ENCODE measurements at places on chromosomes 2 and 18.
A peak's percentile ranks its signal among the peaks of the same experiment; 100 is the strongest.

DNA sequence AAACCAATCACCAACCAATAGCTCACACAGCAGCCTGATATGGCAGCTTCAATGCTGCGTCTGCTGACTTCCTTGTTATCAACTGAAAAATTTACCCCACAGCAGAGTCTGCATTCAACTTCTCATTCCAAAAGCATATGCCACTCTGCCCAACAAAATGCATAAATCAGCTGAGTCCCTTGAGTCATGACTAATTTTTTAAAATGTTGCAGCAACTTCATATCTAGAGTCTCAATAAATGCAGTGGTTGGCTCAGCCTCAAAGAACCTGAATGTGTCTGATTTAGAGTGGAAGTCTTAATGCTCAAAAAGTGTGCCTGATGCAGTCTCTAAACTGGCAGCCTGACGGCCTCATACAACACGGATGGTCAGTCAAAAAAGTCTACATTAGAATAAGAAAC, 46.5 kb downstream of the FARSB start:
- DNase-seq: no peak

GRCh38 chr2:38432820-38433606, 55.9 kb upstream of the ATL2 start:
- no peak for DNase-seq

DNA sequence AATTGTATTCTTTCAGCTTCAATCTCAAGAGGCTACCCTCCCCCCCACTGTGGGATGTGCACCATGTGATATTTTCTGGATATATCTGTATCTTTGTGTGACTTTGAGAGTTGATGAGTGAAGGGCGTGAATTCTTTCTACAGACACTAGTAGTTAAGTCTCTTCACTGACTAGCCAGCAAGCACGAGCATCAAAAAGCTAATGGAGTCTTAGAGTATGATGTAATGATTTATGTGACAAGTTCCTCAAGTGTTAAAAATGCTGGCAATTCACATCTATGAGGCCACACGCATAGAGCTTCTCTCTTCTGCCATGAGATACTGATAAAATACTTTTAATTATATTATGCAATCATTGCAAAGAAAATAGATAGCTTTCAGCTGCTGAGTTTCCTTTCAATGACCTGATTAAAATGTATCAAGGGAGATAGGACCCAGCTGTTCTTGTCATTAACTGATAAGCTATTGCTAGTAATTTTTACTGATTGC, 304.8 kb downstream of the TRIB2 start:
- DNase-seq: no peak

DNA sequence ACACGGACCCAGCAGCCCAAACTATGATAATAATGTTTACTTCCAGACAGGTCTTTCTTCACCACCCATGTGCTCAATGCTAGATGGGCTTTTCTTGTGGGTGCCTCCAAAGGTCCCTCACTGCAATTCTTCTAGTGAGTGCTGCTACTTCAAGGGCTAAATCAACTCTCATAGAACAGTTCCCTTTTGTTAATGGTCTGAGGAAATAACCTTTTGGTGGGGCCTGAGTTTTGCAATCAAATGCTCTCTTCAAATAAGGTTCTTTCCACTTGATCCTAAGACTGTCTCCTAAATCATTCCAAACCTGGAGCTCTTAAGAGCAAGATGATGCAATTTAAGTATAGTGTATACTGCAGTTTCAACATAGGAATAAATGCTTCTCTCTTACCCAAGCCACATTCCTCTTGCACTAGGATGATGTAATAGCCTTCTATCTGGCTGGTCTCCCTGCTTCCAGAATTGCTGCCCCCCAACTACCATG, 6.0 kb downstream of the NEMP2 start:
- DNase-seq: no peak

GRCh38 chr2:170022692-170023091, 155.3 kb upstream of the MYO3B start:
- DNase-seq: no peak

GRCh38 chr18:34031810-34032209, 192.9 kb downstream of the NOL4 start:
- no peak for DNase-seq

GRCh38 chr2:220353897-220354296, 726.5 kb downstream of the SLC4A3 start:
- no peak for DNase-seq

DNA sequence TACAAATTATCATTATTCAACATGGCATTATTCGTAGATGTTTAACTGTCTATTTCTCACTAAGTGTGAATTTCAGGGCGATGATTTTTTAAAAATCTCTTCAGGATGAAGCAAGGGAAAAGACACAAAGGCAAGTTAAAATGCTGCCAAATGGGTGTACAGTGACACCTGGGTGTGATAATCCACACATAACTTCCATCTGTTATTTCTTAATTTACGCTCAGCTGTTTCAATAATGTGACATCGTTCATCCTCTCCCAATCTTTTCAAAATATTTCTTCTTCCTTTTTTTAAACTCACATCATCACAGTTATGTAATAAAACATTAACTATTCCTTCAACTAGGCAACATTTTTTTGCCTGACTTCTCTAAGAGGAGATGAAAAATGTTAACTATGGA, 10.6 kb downstream of the PDE1A start:
- no peak for DNase-seq

DNA sequence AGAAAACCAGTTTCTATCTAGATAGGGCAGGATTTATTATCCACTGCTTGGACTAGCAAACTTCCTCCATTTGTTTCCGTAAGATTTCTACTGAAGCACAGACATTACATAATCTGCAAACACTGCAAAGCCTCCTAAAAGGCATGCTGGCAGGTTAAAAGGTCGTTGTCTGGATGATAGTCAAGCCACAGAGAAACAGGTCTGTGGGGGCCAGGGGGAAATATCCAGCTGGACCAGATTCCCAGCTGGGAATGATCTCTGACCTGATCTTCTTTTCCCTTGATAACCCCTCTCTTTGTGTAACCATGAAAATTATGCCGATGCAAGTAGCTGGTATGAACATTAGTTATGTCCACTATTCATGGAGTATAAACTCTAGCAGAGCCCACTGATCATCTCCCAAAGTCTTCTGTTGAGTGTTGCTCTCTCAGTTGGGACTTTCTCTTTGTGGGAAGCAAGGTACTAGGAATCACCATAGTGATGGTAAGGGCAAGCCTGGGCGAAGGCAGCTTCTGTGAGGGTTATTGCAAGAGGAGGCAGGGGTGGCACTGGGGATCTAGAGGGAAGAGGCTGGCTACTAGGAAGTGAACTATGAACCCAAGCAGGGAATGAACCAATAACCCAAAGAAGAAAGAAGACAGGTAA, 61.3 kb downstream of the GDF7 start:
- no peak for DNase-seq

DNA sequence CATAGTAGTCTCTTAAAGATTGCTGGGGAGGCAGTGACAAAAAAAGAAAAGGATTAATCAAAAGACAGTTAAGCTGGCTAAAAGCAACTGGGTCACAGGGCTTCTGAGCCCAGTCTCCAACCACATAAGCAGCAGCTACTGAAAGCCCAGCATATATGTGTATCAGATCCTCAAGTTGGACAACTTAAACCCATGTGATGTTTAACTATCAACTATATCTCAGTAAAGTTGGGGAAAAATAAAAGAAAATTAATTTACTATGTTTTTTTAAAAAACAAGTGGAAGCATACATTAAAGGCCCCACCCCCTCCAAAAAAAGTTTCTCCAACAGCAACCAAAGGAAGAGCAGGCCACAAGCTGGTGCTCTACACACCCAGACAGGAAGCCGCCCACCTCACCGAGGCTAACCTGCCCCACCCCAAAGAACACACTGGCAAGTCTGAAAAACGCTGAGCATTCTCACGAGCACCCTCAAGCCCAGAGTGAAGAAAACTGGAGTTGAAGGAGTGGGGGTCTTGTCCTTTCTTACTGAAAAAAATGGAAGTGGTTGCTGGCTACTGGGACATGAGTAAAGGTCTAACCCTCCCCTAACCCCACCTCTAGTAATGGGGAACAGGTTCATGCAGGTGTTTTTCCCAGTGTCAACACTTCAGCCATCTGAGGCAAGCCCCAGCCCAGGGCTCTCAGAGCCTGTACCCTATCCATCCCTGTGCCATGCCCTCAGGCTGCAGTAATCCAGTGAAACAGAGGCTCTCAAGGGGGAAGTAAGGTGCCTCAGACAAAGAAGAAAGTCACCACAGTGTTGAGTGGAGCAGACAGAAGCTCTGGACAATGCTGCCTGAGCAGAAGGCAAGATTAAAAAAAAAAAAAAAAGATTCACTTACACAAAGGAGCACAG, 106.3 kb downstream of the GYPC start:
- DNase-seq: no peak

GRCh38 chr2:38301340-38301968, 75.6 kb downstream of the ATL2 start:
- no peak for DNase-seq

- DNase-seq: no peak
These were observed 103.6 kb upstream of the SMAD2 start for GRCh38 chr18:48033790-48034650.

DNA sequence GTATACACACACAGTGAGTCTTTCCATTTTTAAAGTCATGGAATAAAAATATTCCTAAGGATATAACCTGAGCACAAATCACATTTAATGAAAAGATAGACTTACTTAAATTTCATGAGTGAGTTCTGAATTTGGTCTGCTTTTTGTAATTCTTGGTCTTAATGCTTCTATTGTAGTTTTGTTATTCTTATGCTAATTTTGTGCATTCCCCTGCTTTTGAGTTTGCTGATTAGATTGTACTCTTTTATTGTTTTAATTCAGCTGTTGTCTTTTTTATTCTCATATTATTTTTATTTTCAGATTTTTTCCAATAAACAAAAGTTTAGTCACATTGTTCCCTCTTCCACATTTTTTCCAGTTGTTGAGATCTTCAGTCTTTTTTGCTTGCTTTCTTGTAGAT, 202.4 kb downstream of the ZNF407 start:
- no peak for DNase-seq

- DNase-seq: peak; percentile 61
These were observed 349.8 kb downstream of the TNS1 start for GRCh38 chr2:217652761-217653639.

GRCh38 chr18:23380817-23381216, 72.3 kb upstream of the RIOK3 start:
- no peak for DNase-seq

DNA sequence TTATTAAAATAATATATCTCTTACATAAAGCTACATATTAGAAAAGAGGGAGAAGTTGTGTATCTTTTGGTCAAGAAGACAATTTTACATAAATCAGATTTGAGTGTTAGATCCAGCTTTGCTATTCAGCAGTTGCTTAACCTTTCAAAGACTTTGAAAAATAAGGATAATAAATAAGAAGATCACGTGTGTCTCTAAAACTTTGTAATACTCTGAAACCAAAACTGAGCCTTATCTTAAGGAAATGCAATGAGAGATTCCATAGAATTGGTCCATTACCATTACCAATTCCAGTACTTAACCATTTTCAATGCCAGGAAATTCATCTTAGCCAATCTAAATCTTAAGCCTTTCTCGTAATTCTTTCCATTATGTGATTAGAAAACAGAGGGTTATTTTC, 89.2 kb upstream of the COL5A2 start:
- DNase-seq: no peak

DNA sequence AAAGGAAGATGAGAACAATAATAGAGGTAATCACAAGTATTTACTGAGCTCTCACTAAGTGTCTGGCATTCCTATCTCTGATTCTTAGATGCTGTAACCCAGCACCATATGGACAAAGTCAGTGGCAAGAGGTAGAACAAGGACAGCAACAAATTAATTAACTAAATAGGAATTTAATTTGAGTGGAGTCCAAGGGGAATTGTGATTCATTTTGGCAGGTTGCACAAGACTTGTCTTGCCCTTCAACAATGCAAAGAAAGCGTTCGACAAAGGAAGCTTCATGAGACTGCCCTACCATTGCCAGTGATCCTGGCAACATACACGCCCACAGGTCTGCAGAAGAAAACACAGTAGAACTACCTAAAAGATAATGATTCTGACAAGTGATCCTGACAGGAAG, 221.6 kb downstream of the RBM43 start:
- DNase-seq: no peak

- DNase-seq: no peak
These were observed 3.7 kb upstream of the EMILIN2 start for GRCh38 chr18:2843146-2843545.

- DNase-seq: no peak
These were observed 804.5 kb upstream of the POU3F3 start for GRCh38 chr2:104049438-104049837.

GRCh38 chr2:41958251-41958650, 89.6 kb upstream of the PKDCC start:
- DNase-seq: no peak

DNA sequence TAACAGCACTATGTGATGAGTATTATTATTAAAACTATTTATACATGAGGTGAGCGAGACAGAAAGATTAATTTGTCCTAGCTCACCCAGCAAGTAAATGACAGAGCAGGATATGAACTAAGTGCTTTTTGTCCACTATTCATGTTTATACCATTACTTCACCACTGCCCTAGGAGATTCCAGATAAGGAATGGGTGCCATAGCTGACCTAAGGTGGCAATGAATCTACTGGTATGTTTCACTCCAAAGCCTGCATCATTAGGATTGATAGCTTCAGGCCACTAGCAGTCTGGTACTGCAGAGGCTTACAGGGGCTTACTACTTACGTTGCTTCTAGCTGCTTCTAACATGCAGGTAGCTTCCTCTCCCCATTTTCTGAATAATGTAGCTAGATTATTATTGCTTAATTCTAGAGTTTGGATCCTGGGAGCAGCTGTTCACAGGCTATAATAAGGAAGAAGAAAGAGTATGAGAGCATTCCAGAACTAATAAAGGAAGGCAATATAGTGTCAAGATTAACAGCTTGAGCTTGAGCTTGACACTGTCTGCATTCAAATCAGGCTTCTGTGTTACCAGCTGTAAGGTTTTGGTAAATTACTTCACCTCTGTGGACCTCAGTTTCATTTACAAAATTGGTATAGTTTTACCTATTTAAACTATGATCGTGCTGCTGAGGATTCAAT, 153.7 kb downstream of the GALNT3 start:
- no peak for DNase-seq

DNA sequence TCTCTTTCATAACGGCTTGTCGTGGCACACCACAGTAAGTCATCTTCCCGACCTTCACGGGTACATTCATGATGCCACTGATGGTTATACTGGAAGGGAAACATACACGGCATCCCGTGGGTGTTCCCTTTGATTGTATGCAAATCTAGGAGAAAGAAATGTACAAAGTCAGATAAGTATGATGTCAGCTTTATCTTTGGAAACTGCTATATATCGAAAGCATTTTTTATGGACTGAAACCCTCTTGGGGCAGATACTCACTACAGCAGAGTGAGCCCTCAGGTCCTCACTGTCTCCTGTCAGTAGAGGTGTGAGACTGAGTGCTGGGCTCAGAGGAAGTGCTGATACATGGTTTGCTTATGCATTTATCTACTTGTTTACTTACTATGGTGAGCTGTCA, 20.4 kb downstream of the PLA2R1 start:
- no peak for DNase-seq

GRCh38 chr2:173934895-173935294, 30.3 kb downstream of the SP3 start:
- DNase-seq: no peak
